ENCODE measurements at places on chromosomes 4 and X. TPM values are rescaled to one million over a fixed set of nuclear protein-coding genes. Genes with fewer than 3 reads are reported as not detected.

DNA sequence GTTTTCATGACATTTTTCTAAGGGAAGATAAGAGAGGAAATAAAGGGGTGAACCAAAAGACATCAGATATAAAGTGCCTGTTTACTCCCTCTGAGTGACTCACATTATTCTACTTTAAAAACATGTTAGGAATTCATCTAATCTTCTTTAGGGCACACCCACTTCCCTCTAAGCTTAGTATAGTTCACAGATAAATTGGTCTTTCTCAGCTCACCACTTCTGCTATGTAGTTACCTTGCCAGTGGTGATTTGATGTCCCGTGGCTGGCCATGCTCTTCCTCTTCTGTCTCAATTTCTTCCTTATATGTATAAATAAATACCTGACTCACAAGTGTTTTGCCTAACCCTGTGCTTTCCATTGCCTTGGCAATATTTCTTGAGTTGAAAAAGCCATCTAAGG, 96.8 kb downstream of the PDLIM5 start:
- peak; percentile 79 for DNase-seq

DNA sequence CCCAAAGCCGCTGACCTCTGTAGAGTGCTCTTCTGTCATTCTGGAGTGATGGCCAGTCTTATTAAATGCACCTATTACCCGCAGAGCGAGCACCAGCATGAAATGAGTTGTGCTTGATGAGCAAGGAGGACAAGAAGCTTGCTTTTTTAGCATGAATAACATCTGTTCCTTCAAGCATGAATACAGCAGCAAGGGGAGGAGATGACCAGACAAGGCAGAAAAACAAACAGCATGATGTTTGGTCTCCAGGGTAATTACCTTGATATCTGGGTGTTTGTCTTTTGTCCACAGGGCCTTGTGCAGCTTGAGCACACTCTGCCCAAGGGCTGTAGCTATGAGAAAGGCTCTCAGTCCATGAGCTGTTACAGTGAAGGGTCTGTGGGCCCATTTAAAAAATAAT, 324.8 kb upstream of the DDX53 start:
- DNase-seq = no peak

DNA sequence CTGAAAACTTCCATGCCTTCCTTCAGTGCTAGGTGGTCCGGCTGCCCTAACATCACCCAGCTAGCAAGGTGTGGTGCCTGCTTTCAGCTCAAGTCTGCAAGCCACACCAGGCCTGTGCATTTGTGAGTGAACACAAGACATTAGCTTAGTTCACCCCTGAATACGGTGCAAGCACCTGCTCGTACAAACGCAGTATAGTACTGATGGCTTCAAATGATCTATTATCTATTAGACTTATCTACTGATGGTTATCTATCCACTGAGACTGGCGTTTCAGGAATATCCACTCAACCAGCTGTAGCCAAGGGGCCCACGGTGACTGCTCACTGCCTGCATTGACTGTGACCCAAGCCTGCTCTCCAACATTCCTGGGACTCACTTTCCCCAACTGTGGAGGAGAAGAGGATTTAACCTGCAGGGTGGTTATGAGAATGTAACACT, 155.9 kb downstream of the SHOX start:
- no peak for DNase-seq

DNA sequence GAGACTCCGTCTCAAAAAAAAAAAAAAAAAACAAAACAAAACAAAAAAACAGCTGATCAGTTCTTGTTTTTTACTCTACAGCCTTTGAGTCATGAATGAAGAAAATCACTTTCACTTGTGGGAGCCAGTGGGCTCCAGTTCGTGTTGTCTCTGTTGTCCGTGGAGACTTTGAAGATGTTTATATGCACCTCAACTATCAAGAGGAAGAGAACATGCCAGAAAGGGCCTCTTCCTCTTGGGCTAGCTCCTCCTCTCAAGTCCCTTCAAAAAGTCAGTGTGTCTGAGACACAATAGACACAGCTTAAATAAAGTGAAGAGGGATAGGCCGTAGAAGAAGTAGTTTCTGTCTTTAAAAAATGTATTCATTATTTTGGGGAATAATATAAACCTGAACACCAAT, 182.7 kb downstream of the KDR start:
- no peak for DNase-seq

DNA sequence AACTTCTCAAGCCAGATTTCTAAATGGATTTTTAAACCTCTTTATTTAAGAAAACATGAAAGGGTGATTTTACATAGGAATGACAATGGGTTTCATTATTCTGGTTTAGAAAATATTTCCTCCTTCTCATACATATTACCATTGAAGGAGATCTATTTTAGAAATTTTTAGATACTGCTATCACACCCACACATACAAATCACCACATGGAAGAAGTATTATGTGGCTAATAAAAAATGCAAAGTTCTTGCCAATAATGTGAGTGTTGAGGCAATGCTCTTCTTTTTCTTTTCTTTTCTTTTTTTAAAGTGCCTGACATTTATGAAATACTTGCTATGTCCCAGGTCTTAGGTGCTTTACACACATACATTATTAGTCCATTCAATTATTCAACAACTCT, 6.8 kb downstream of the STAP1 start:
- no peak for DNase-seq

- no peak for DNase-seq
Measured at GRCh38 chr4:82721819-82722423, 76.7 kb downstream of the SCD5 start.

- DNase-seq = peak; percentile 47
Measured at GRCh38 chrX:100979881-100980607, 10.5 kb downstream of the ARL13A start.

SMIM9 gene
- not detected for total RNA-seq

CXCL3 gene
- 5.5 TPM for total RNA-seq

All from HT1080 (cell line).